ENCODE measurements at places on chromosomes 1 and 21.

GRCh38 chr1:82762829-82763532 is 962.2 kb downstream of the ADGRL2 start:
- no peak for DNase-seq

DNA sequence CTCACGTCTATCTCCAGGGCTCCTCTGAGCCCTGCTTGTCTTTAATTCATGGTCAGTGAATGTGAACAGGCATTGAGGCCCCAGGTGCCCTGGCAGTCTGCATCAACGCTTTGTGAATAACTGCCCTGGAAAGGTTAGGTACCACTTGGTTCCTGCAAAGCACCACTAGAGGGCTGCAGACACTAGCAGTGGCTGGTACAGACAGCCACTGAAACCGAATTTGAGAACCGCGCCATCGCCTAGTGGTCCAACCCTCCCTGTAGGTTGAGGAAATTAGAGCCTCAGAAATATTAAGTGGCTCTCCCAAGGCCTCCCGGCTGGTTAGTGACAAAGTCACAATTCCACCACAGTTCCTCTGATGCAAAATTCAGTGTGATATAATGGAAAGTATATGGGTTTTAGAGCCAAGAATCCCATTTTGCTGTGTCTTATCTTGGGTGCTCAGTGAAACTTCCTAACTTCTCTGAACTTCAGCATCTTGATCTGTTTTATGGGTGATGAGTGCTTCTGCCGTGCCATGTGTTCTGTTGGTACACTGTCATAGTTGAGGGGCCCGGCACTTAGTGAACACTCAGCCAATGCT is 46.2 kb upstream of the BCL9 start:
- peak; percentile 74 for DNase-seq

- DNase-seq, result no peak
Observed at GRCh38 chr1:17370618-17371017, 1.4 kb upstream of the PADI6 start.

DNA sequence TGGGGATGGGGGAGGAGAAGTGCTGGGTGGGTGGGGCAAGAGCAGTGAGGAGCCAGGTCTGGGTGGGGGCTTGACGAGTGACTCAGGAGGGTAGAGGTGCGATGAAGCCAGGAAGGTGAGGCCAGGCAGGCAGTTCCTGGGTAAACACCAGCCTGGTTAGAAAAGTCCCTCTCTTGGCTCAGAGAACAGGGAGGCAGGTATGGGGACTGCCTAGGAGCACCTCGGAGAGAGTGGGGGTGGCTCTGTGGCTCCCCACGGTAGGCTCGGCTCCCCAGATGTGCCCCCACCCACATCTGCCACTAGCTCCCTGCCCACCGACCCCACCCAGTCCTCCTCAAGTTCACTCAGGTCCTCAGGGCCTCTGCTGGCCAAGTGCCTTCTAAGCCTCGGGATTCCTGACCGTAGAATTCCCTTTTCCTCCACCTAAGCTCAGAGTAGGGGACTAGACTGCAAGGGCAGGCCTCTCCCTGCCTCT is 1.2 kb downstream of the HSPG2 start:
- DNase-seq, result no peak

- DNase-seq, result no peak
Observed at GRCh38 chr1:69648486-69648885, 80.8 kb downstream of the LRRC7 start.

DNA sequence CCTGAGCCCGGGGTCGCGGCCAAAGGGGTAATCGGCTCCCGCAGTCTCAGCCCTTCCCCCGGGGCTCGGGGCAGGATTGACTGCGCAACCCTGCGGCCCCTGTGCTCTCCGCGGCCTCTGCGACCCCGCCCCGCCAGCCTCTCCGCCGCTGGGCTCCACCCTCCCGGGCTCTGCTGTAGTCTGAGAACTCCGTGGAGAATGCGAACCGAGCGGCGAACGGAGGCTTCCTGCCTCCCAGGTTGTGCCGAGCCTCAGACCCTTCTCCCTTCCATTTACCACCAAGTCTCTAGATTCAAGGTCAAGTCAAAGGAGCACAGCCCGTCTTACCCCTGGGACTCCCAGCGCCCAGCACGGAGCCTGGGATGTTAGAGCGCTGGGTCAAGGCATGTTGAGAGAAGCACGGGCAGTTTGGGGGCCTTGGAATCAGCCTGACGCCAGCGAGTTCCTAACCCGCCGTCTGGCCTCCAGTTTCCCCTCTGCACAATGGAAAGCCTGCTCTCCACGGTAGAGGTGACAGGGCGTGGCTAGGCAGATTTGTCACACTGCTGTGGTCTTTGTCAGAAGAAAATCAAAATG is 3.0 kb downstream of the ATP2B4 start:
- peak; percentile 68 for DNase-seq

DNA sequence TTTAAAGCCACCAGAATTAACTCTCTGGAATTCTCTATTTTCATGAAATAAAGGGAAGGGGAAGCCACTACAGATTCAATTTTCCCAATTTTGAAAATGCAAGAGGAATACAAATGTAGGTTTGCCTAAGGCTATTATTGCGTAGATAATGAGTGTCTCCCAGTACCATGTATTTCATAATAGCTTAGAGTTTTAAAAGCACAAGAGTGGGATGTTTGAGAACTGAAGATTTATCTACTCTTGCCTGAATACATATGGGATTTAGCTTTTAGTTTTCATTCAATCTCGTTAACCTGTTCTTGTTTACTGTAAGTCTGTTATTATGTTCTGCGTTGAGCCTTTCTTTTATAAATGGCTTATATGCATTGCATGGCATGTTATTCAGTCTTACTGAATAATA is 795.1 kb downstream of the BRINP3 start:
- DNase-seq, result no peak

- no peak for DNase-seq
Observed at GRCh38 chr21:27407271-27407670, 440.4 kb upstream of the ADAMTS5 start.

GRCh38 chr1:53618500-53619366 is 120.2 kb downstream of the GLIS1 start:
- DNase-seq, result no peak

- no peak for DNase-seq
Observed at GRCh38 chr1:236808564-236809130, 13.6 kb downstream of the MTR start.

GRCh38 chr21:45132841-45133573 is 58.6 kb downstream of the ADARB1 start:
- no peak for DNase-seq

All from CD4-positive, alpha-beta T cell treated with Interleukin-15 for 4 hours (primary cell).